Mononuclear cell (primary cell): ENCODE measurements at places on chromosomes 5 and 9. TPM values are rescaled to one million over a fixed set of nuclear protein-coding genes. Genes with fewer than 3 reads are reported as not detected.

The PAEP gene
- not detected for total RNA-seq

The ROPN1L gene
- 0.42 TPM for total RNA-seq

The BRINP1 gene
- total RNA-seq: not detected

The IL3 gene
- not detected for total RNA-seq

The SLC36A2 gene
- not detected for total RNA-seq

The SLC6A3 gene
- not detected for total RNA-seq

The VCAN gene
- 549 TPM for total RNA-seq

The FOXD1 gene
- total RNA-seq: 0.10 TPM

The ANKRD34B gene
- total RNA-seq: 0.10 TPM

The PGM5 gene
- total RNA-seq: 0.21 TPM

The GPR150 gene
- total RNA-seq: 0.42 TPM
